ENCODE measurements at places on chromosomes 13 and 19. TPM values are rescaled to one million over a fixed set of nuclear protein-coding genes. Genes with fewer than 3 reads are reported as not detected.

- no peak for DNase-seq
These were observed 21.8 kb downstream of the SAMD4B start for GRCh38 chr19:39363901-39364457.

DNA sequence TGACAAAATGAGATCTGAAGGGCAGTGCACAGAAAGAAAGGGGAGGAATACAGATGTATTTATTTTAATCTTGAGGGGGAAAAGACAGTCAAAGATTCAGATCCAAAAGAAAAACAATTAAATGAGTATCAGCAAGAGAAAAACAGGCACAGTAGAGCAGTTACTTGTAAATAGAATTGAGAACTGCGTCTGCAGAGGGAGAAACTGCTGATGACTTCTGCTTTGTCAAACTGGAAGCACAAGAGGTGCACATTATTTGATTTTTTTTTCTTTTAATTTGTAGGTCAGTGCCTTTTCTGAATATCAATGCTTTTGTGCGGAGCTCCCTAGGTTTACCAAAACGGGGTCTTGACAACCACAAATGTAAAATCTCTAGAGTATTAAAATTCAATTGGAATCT lies 37.3 kb downstream of the EFNB2 start:
- DNase-seq, result no peak

- no peak for DNase-seq
These were observed 164.4 kb downstream of the TM9SF2 start for GRCh38 chr13:99665711-99666110.

Gene FAM124A
- polyA plus RNA-seq, result not detected

Gene AP1M2
- polyA plus RNA-seq, result not detected

Gene ZNF607
- 6.7 TPM for polyA plus RNA-seq

All from immature natural killer cell (primary cell).